ENCODE measurements at places on chromosomes 16 and 17. TPM values are rescaled to one million over a fixed set of nuclear protein-coding genes. Genes with fewer than 3 reads are reported as not detected.
A peak's percentile ranks its signal among the peaks of the same experiment; 100 is the strongest.

Gene TTC19
- total RNA-seq = 43.3 TPM

DNA sequence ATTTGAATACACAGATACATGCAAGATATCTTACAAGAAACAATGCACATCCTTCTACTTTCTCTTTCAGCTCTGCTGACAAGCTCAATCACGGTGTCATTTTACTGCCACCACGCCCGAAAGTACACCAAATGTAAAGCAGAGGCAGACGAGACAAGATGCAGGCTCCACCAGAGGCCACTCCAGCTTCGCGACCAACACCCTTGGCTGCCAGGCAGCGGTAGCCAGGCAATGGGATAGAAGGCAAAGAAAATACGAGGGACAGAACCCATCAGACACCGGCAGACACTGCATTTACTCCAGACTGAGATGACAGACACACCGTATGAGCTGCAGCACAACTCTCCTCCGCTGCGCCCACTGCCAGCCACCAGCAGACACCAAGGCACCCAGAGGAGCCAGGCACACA, 41.0 kb downstream of the USP22 start:
- H3K4me3 ChIP-seq = no peak overlapping the region
- peaks cover 19% of the 10 kb centered on the region for H3K36me3 ChIP-seq
- H3K4me1 ChIP-seq = peaks cover 16% of the 10 kb centered on the region
- no peaks in the 10 kb centered on the region for H3K27me3 ChIP-seq
- DNase-seq = no peak
- peak overlapping the region; percentile 82 for H3K27ac ChIP-seq

GRCh38 chr16:50996830-50997186, 154.3 kb downstream of the SALL1 start:
- peaks cover 12% of the 10 kb centered on the region for H3K27me3 ChIP-seq
- DNase-seq = no peak
- H3K27ac ChIP-seq = no peak overlapping the region
- no peak overlapping the region for H3K4me3 ChIP-seq
- H3K4me1 ChIP-seq = peaks cover 7% of the 10 kb centered on the region
- H3K36me3 ChIP-seq = no peaks in the 10 kb centered on the region

- H3K27ac ChIP-seq = no peak within 1 kb of the TSS
- H3K27me3 ChIP-seq = no peaks in the 10 kb centered on the region
- peak within 1 kb of the TSS; percentile 96 for H3K4me3 ChIP-seq
Measured at GRCh38 chr16:48247311-48247710, at the start of gene ABCC11. Gene ABCC11 (minus strand): TSS chr16:48247539. CDS start chr16:48231921, 15,618 bp downstream.

DNA sequence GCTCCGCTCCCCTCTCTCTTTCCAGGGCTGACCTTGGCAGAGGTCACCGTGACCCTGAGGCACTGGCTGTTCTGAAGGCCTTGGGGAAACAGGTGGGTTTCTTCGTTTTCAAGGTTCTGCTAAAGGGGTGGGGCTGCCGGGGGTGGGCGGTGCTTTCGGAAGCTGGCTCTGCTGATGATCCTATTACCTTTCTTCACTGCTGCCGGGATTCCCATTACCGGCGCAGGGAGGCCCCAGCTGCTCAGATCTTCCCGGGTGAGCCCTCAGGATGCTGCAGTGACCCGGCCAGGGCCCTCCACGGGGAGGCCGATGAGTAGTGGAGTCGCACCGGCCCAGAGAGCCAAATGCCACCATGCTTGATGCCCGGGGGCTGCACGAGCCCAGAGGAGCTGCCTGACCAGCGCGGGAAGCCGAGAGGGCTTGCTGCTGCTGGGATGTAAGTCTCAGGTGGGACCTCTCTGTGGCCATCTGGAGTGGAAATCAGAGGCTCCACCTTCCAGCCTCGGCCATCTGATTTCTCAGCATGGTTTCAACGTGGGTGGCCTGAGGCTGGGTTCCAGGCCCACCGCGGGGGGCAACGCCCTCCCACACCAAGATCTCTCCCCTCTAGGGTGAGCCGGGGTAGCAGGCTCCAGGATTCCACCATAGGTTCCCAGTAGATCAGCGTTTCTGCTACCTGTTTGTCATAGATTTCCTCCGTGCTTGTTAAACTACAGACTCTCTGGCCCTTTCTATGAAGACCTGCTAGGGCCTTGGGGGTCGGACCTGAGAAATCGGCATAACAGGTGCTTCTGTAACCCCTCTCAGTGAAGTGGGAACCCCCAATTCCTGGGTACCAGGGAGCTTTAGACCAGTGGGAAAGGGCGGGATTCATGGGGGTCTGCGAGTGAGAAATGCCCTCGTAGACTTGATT, 21.6 kb upstream of the ADCY7 start:
- H3K36me3 ChIP-seq = no peaks in the 10 kb centered on the region
- peak overlapping the region; percentile 82 for H3K27ac ChIP-seq
- peak overlapping the region; percentile 83 for H3K4me3 ChIP-seq

- H3K36me3 ChIP-seq = no peaks in the 10 kb centered on the region
- H3K27me3 ChIP-seq = no peaks in the 10 kb centered on the region
- no peak overlapping the region for H3K4me3 ChIP-seq
- no peak overlapping the region for H3K27ac ChIP-seq
Measured at GRCh38 chr16:48025359-48025758, 130.4 kb downstream of the ABCC12 start.

All from type B pancreatic cell (in vitro differentiated cells).